ENCODE measurements at places on chromosomes 2 and 18. TPM values are rescaled to one million over a fixed set of nuclear protein-coding genes. Genes with fewer than 3 reads are reported as not detected.

- no peak for DNase-seq
Measured at GRCh38 chr2:215773728-215774127, 239.6 kb downstream of the MREG start.

DNA sequence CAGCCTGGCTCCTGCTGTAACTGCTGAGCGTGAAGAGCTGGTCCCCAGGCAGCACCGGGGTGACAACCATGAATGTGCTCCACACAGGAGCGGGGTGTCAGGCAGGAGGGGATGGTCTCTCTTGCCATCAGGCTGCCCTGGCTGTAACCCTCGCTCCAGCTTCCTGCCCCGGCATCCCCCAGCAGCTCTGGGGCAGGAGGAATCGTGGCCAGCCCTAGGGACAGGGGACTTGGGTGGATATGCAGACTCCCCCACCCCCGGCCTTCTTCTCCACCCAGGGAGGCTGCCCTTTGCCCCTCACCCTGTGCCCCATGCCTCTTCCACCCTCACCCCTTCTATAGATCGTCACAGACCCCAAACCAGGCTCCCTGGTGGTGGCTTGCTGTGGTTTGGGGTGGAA lies 69.4 kb upstream of the SMAD7 start:
- DNase-seq, result no peak

DNA sequence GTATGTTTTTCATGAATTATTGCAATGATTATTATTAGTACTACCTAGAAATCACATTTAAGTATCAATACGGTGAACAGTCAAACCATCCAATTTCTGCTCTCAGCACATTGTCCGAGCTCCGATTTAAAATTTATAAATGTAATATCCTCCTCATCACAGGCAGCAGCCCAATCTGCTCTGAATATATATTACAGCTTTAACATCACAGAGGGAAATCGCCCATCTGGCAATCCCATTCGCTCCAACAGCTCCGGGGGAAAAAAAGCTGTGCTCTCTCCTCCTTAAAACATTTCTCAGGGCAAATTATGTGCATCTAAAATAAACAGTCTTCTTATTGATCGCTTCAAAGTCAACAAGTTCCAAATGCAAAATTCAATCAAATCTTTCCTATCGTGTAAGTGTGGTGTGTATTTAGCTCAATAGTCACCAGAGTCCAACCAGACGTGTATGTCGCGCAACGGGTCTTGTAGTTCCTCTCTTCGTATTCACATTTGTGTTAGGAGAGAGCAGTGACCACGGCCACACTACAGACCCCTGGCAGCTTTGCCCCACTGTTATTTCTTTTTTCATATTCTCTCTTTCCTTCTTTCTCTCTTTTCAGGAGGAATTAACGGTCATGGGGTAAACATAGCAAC lies 2.4 kb downstream of the FIGN start:
- peak; percentile 31 for DNase-seq

- no peak for DNase-seq
Measured at GRCh38 chr18:22822024-22822423, 111.1 kb upstream of the RBBP8 start.

- no peak for DNase-seq
Measured at GRCh38 chr18:4256766-4257417, 198.2 kb downstream of the DLGAP1 start.

DNA sequence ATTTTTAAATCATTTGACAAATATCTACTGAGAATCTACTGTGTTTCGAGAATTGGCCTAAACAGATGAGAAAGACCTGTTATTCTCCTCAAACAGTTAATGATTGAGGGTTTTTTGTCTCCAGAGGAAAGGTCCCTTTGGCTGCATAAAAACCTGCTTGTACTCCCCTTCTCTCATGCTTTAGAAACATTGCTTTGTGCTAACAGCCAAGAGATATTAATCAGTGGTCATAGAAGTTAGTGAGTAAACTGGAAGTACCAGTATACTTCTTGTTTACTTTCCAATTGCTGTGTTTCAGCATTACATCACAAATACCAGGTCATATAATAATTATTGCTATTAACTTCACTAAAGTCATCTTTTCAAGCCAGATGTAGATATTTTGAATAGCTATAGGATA lies 34.1 kb downstream of the ITGB6 start:
- DNase-seq, result no peak

DNA sequence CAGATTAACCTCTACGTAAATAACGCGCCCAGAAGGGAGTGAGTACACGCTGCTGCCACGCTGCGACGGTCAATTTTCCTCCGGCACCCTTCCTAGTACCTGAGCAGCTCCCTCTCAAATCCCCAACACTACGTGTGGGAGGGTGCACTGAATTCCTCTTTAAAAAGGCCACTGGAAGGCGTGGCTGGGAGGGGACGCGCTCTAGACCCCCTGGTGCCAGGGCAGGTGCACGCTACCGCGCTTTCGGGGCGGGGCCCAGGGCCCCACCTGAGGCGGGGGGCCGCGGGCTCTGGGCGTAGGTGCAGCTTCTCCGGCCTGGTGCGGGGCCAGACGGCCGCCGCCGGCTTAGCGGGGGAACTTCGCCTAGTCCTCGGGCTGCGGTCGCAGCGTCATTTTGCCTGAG lies 668 bp upstream of the ANKRD12 start:
- DNase-seq, result no peak

- no peak for DNase-seq
Measured at GRCh38 chr2:154640000-154640399, 58.5 kb upstream of the KCNJ3 start.

DNA sequence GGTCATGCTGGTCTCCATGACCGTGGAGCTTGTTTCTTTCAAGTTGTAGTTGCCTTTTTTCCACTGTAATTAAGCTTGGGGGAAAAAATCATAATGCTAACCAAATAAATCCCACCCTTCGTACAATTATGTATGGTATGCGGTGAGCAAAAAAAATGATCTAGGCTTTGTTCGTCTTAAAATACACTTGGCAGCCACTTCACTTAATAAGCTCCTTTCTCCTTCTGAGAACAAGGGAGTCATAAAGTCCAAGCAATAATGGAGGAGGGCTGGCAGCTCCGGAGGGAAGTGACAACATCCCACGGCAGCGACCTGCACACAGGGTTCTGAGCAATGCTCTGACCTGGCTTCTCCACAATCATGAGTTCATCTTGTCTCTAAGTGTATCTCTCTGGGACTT lies 91.2 kb upstream of the KLHL29 start:
- DNase-seq, result no peak

DNA sequence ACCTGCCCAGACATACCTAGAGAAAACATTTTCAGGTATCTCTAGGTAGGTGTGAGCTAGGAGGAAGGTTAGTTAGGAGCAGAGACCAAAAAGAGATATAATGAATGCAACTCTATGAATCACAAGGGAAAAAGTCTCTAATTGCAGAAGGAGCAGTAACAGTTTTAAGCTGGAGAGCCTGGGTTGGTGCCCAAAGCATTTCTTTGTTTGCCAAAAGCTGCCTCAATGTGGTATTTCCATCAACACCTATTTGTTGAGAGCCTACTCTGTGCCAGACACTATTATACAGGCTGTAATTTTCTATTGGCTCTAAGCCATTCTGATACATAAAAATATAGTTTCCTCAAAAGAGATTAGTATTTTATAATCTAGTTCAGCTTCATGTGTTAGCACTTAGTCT lies 141.6 kb downstream of the UBE2E3 start:
- DNase-seq, result no peak

GRCh38 chr2:88866756-88867155 lies 175.3 kb downstream of the RPIA start:
- DNase-seq, result no peak

Gene ZNF804A
- total RNA-seq, result 0.07 TPM

GRCh38 chr2:86142436-86143257 lies 36.6 kb downstream of the PTCD3 start:
- no peak for DNase-seq

DNA sequence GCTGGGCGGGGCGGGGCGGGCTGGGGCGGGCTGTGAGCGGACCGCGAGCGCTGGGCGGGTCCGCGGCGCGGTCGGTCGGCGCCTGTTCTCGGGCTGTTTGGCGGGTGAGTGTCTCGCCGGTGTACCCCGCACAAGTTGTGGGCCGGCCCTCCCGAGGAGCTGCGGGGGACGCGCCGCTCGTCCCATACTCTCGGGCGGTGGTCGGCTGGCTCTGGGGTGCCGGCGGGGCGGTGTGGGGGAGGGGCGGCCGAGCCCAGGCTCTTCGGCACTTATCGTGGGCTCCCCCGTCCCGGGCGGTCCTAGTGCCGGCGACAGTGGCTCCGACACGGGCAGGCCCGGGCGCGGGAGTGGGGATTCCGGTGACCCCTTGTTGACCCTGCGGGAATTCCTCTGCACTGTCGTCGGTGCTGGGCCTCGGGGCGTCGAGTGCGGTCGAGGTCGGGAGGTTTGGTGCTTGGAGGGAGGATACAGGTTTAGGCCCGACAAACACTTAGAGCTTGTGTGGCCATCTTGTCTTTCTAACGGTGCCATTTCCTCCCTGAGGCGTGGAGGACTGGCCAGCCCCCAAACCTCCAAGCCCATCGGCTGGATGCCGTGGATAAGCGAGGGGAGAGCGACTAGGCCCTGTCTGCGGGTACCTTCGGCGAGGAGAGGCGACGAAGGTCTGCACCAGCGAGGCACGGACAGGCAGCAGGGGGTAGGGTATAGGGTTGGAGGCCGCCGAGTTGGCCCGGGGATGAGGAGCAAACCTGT lies at the start of gene SEPTIN2:
Gene SEPTIN2, plus strand, starts transcription at position 47 of the 753 bp plus-strand sequence. CDS start 8,308 bp downstream, outside the sequence.
- no peak for DNase-seq

DNA sequence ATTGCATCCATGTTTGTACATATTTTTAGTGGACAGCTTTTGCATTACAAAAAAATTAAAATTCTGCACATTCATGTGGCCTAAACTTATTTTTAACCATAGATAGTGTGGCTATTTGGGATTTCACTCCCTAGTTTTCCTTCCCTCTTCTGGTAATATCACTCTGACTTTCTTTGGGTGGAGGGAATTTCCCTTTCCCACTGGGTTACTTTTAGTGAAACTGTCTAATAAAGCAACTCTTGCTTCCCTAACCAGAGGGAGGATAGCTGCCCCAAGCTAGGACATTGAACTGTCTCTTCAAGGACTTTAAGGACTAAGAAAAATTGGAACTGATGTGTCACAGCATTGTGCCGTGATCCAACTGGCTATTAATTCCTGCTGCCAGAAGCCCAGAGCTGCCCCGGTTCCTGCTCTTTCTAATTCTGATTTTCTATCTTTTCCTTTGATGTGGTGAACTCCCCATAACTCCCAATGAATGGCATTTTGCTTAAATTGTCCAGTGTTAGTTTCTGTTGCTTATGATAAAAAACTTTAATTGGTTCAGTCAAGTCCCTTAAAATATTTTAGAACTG lies 20.0 kb upstream of the EFR3B start:
- no peak for DNase-seq

Gene LHCGR
- 0.10 TPM for total RNA-seq

GRCh38 chr2:134479696-134480330 lies 225.9 kb downstream of the MGAT5 start:
- no peak for DNase-seq

- no peak for DNase-seq
Measured at GRCh38 chr2:38975042-38975441, 85.4 kb downstream of the ARHGEF33 start.

DNA sequence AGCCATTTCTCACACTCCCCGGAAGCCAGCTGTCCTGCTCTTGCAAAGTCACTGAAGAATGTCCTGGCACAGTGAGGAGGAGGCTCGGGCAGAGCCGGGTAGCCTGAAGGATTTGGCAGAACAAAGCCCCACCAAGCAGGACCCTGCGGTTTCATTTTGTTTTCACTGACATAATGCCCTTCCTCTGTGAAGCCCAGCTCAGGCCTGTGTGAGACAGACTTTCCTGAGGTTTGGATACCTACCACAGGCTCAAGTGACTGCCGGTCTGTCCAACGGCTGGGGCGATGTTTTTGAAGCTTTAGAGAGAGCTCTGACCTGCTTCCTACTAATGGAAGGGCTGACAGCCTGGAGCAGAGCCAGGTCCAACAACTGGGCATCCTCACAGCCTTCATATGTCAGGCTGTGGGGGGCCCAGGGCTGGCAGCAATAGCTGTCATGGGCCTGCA lies 99.8 kb upstream of the FZD7 start:
- DNase-seq, result peak; percentile 37

Gene TMEM163
- total RNA-seq, result 0.40 TPM

Gene TUBB8B
- total RNA-seq, result not detected

GRCh38 chr2:169525434-169525833 lies 15.9 kb downstream of the KLHL41 start:
- no peak for DNase-seq
